GM12864 (cell line): ENCODE measurements at places on chromosomes 3 and 15.

DNA sequence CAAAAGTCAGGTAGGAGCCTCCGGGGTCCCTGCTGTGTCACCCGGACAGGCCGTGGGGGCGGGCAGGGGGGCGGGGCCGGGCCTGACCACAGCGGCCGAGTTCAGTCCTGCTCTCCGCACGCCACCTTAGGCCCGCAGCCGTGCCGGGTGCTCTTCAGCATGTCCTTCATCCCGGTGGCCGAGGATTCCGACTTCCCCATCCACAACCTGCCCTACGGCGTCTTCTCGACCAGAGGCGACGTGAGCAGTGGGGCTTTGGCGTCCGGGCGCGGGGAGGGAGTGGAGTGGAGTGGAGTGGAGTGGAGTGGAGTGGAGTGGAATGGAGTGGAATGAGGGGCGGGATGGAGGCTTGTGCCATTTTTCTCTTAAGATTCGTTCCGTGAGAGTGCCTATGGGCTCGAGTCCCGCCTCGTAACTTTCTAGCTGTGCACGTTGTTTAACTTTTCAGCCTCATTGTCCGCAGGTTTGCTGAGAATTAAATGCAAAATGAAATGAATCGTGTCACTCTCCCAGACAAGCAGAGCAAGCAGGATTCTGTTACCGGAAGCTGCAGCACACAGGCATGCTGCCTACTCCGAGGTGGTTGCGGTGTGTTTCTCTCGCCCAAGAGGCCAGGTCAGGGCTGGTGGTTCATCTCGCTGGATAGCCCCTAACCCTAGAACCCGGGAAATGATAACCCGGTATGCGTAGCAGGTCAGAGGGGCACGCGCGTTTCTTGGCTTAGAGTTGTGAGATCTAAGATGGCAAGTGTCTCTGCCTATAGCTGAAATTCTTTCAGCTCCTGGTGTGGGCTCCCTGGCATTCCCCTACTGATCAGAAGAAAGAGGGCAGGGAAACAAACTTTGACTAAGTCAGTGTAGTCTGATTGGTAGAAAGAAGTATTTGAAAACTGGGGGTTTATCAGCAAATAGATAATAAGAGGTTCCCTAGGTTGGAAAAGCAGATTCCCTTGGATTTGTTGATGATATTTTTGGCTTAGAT, at the start of gene FAH:
Gene FAH, plus strand, starts transcription at position 104 of the 981 bp plus-strand sequence. Its CDS starts 56 bp downstream, at position 160.
- DNase-seq: peak; percentile 34

DNA sequence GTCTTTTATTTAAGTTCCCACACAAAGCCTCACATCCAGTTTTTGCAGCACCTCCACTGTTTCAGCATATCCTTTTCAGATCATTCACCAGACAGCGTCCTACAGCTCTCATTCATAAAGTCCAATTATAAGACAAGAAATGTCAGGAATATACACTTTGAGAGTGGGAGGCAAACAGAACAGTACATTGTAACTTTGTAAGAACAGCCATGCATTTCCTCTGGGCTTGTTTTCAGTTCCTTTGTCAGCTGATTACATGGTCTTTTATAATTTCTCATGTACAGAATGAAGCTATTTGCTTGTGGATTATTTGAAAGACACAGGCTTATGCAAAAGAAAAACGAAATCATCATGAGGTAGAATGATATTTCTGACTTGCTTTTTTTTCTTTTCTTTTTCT, 85.7 kb downstream of the SOX2 start:
- DNase-seq: no peak

- DNase-seq: no peak
These were observed 1.6 kb upstream of the SPTBN5 start for GRCh38 chr15:41895491-41895890.

DNA sequence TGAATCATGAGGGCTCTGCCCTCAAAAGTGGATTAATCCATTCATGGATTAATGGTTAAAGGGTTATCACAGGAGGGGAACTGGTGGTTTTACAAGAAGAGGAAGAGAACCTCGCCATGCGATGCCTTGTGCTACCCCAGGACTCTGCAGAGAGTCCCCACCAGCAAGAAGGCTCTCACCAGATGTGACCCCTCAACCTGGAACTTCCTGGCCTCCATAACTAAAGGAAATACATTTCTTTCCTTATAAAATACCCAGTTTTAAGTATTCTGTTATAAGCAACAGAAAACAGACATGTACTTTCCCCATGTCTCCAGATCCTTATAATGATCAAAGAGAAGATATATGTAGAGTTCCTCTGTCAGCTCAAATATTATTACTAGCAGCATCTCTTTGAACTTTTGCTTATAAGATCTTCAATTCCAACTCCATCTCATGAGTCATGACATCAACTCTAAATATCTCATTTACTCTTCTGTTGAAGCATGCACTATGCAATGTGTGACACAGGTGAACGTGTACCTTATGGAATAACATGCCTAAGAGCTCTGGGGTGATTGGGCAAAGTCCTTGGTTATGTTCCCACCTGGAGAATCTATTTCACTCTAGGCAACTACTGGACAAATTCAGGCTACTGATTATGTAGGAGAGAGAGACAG, 37.5 kb upstream of the ZBTB38 start:
- DNase-seq: no peak

GRCh38 chr15:88802991-88803240, 320 bp upstream of the ACAN start:
- DNase-seq: no peak

DNA sequence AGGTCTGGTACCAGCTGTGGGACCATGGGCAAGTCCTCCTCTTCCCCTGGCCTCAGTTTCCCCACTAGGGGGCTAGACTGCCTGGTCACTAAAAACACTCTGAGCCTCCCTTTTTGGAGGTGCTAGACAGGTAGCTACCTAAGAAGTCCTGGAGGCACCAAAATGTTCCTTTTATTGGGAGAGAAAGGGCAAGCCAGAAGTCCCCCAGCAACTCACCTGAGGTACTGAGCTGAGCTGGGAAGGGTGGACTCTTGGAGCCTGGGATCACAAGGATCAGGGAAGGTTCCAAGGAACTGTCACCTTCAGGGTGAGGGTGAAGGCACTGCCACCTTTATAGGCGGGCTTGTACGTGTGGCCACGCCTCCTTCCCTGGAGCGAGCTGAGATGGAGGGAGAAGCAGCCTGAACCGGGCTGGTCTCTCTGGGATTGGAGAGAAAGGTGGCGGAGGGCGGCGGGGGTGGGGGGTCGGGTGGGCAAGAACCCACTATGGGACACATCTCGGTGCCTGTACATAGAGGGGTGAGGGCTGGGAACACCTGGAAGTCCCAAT, at the start of gene CYP1A1:
Gene CYP1A1, minus strand, starts transcription at position 304 of the 550 bp plus-strand sequence. CDS start 2,431 bp downstream, outside the sequence.
- DNase-seq: no peak

DNA sequence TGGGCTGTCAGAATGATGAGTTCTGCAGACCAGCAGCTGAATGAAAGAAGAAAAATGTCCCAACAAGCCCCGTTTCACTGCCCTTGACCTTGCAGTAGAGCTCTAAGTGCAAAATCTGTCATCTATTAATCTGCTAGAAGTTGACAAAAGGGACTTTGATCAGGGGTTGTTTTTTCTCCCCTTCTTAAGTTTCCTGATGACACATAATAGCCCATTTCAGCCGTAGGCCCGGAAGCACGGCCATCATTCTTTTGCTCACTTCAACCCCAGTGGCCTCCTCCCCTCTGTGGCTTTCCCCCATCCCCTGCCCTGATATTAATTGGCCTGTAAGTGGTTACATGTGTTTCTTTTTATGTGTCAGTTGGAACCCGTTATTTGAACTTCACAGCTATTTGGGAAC, 298.9 kb downstream of the RPLP1 start:
- no peak for DNase-seq

DNA sequence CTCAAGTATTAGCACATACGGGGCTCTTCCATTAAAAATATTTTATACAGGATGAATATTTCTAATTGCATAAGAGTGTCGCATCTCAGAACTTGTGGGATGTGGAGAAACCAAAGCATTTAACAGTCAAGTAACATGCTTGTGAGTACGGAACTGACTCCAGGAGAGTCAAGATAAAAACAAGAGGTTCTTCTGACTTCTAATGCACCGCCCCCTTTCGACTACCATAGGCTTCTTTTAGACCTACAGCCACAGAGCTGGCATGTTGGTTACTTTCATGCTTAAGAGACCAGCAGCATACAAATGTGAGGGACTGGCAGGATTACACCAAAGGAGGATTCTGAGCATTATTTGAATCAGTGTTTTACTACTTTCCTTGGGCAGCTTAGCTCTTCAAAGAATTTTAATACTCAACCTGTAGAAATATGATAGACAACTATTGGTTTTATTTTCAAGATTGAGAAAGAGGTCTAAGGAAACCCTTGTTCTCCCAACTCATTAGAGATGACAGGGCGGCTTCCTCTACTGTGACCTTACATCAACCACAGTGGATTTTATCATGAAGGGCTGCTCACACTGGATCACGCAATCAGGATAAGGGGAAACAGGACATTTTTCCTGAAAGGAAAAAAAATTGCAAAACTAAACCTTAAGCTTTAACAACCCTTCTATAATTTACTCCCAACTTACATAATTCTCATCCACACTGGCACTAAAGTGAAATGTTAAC, 14.0 kb downstream of the ETV5 start:
- no peak for DNase-seq

GRCh38 chr3:166455744-166456143, 618.5 kb upstream of the BCHE start:
- no peak for DNase-seq

- no peak for DNase-seq
These were observed 108.8 kb downstream of the SEMA5B start for GRCh38 chr3:122918576-122919290.

DNA sequence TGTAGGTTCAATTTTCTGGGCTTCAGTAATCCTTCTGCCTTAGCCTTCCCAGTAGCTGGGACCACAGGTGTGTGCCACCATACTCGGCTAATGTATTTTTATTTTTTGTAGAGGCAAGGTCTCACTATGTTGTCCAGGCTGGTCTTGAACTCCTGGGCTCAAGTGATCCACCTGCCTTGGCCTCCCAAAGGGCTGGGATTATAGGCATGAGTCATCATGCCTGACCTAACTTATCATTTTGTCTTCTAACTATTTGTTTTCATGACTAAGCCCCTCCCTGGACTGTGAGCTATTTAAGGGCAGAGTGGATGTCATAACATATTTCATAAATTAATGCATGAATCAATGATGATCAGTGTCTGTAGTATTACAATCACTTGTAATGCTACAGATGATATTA, 56.1 kb upstream of the PIAS1 start:
- no peak for DNase-seq

DNA sequence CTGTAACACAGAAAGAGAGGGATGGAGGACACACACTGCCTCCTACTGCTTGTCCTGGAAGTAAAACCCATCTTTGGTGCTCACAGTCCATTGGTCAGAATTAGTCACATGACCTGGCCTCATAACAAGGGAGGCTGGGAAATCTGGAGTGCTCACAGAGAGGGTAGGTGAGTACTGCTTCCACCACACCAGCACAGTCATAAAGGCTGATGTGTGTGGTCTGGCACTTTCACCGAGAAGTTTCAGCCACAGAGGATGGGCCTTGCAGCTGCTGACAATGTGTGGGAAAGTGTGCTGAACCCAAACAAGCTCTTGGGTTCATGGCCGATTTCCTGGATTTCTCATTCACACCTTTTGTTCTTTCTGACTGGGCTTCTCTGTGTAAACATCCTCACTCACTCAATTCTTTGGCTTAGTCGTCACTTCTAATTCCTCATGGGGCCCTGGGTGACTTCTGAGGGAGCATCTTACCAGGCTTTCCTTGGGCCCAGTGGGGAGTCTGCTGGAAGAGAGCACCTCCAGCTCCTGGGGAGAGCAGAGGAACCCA, 100.7 kb downstream of the ASB7 start:
- peak; percentile 71 for DNase-seq

- DNase-seq: no peak
These were observed 48.0 kb upstream of the TPRG1 start for GRCh38 chr3:189123595-189124387.

GRCh38 chr3:122603056-122603455, 25.6 kb downstream of the PARP15 start:
- no peak for DNase-seq

GRCh38 chr3:168888781-168889180, 774.7 kb downstream of the MECOM start:
- no peak for DNase-seq

DNA sequence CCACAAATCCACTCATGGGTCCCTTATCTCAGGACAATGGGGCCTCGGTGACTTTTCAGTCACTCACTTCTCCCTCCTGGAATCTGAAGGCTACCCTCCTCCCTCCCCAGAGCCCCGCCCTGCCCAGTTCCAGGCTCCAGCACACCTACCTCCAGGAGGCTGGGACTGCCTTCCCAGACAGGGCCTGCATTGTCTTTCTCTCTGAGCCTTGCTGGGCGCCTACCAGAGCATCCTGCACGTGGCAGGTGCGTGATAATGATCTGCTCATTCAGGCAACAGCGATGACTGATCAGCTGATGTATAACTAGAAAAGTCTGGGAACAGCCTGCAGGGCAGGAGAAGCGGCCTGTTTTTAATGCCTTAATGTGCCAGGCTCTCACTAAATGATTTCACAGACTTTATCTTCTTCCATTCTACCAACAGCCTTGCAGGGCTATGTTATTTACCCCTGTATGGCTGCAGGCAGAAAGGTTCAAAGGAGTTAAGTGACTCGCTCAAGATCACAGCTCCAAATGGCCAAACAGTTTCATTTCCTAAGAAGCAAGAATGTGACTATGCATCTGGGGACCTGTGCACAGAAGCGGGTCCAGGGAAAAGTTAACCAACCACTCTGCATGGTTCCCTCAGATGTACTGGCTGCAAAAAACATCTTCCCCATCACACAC, 6.3 kb downstream of the ADAMTS17 start:
- no peak for DNase-seq

- no peak for DNase-seq
These were observed 6.8 kb upstream of the MOBP start for GRCh38 chr3:39460677-39461076.

- DNase-seq: no peak
These were observed 80.8 kb downstream of the NR2F2 start for GRCh38 chr15:96411056-96412031.

DNA sequence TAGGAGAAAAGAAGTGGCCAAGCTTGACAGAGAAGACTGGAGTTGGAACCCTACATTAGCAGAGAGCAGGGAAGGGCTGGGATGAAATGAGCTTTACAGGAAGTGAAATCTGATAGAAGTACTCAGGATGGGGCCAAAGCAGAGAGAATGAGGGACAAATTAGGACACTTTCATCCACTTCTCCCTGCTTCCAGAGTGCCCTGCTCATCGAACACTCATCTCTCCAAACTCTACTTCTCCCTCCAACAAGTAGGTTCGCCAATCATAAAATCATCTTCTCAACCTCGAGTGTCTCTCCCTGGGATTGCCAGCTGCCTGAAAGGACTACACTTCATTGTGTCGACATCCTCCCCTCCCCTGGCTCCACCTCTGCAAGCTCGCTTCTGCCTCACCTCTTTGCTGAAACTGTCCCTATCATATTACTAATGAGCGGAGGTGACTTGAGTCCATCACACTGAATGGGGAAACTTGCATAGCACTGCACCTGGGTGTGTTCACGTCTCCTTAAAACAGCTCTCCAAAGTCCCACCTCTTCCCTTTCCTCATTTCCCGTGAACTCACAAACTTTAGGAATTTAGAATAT, 365.8 kb downstream of the FOXP1 start:
- no peak for DNase-seq

- no peak for DNase-seq
These were observed 501 bp downstream of the DMXL2 start for GRCh38 chr15:51621936-51622603.
